Frontal cortex (tissue), 4 donors: ENCODE measurements at places on chromosomes 1 and 21. TPM values are rescaled to one million over a fixed set of nuclear protein-coding genes. Genes with fewer than 3 reads are reported as not detected.

The IARS2 gene
- 76.6 TPM for total RNA-seq

The LCE1A gene
- not detected for total RNA-seq

The OXCT2 gene
- total RNA-seq = 0.82 TPM

The CLDN8 gene
- total RNA-seq = not detected

- no peak for DNase-seq
Observed at GRCh38 chr1:230152999-230153398, 86.0 kb downstream of the GALNT2 start.

DNA sequence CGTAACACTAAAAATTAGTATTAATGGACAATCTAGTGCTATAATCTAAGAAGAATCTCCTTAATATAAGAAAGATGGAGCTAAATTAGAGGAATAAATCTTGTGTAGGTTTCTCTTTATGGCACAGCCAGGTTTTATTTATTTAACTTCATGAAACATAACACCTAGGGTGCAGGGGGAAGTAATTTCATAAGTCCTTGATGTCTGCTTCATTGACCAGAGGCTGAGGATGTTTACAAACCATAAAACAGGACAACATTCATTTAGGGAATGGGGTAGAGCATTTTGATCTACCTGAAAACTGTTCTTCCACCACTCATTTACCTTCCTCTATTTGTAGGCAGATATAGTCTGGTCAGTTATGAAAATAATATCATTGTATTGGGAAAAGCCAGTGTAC is 95.5 kb downstream of the NGF start:
- DNase-seq = no peak

- DNase-seq = no peak
Observed at GRCh38 chr1:236602171-236602570, 2.1 kb downstream of the HEATR1 start.

GRCh38 chr1:222181191-222181590 is 366.7 kb downstream of the HHIPL2 start:
- DNase-seq = no peak

DNA sequence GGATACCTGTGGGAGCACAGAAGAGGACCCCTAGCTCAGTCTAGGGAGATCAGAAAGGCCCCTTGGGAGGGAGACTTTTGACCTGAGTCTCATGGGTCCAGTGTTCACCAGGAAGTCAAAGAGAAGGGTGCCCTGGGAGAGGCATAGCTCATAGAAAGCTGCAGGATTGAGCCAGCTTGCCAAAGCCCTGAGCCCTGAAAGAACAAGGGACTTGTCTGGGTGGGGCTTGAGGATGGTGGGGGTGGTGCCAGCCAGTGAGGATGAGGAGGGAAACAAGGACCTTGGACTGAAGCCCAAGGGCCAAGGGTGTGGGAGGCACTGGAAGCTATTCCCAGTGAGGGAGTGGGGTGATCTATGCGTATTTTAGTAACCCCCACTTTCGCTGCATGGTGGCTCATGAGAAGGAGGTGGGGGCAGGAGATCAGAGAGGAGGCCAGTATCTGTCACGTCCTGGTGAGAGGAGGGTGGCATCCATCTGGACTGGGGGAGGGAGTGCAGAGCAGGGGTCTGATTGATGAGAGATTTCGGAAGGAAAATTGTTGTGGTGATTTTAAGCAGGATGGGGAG is 28.4 kb downstream of the DMBX1 start:
- DNase-seq = no peak

DNA sequence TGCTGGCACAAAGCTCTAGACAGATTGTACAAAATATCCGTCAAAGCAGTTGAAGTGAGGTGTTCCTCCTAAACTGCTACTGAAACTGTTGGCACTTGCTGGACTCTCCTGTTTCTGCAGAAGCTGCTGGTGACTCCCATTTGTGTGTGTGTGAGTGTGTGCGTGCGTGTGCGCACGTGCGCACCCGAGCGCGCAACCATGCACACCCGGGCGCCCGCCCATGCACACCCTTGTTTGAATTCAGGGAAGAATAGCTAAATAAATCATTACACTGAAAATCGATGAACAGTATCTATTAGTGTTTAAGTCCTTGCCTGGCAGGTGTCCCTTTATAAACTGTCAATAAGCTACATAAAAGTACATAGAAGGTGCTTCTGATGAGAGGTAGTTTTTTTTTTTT is 156.4 kb upstream of the B3GALT2 start:
- DNase-seq = no peak

DNA sequence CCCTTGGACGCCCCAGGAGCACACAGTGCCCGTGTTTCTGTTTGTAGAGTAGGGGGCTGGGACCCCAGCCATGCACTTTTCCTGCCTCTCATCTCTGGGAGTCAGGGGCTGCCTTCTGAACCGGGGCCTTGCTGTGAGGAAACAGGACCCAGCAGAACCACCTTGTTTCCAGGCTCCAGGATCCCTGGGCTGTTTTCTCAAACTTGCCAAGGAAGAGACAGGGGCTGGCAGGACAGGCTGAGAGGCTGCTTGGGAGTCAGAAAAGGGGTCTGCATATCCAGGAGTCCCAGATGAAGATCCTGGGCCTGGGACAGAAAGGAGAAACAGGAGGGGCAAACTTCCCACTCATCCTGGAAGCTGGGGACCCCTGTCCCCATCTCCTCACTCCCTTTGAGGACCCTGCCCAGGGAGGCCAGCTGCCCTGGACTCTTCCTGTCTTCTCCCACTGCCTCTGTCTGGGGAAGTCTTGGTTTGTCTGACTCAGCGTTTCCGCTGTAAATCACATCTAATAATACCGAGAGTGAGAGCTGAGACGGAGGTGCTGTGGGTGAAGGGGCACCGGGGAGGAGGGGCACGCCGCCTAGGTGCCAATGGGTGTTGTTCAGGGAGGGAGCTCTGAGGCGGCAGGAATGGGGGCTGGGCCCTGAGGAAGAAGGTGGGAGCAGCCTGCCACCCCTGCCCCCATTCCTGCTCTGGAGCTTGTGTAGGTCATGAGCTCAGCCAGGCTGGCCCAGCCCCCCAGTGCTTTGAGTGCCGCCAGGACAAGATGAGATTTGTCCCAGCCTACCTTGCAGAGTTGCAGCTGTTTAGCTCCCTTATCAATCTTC is 16.7 kb downstream of the POU3F1 start:
- no peak for DNase-seq

DNA sequence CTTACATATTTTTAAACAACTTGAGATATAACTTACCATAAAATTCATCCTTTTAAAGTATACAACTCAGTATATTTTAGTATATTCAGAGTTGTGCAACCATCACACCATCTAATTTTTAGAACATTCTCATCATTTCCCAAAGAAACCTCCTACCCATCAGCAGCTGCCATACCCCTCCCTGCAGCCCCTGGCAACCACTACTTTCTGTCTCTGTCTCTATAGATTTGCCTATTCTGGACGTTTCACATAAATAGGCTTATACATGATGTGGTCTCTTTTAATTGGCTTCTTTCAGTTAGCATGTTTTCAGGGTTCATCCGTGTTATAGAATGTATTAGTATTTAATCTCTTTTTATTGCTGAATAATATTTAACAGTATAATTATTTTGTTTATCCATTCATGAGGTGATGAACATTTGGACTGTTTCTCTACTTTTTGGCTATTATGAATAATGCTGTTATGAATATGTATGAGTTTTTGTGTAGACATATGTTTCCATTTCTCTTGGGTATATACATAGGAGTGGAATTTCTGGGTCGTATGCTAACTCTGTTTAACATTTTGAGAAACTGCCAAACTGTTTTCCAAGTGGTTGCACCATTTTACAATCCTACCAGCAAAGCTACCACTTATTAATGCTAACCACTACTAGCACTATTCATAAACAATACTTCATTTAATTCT is 29.5 kb downstream of the WDR26 start:
- DNase-seq = no peak

GRCh38 chr21:26448751-26449150 is 124.3 kb downstream of the CYYR1 start:
- DNase-seq = no peak

GRCh38 chr1:58412071-58412580 is 134.4 kb downstream of the OMA1 start:
- DNase-seq = no peak

GRCh38 chr1:23369335-23370013 is at the start of gene ZNF436:
ZNF436 (minus strand) TSS chr1:23369836; CDS start chr1:23368005, 1,831 bp downstream.
- DNase-seq = peak; percentile 46

DNA sequence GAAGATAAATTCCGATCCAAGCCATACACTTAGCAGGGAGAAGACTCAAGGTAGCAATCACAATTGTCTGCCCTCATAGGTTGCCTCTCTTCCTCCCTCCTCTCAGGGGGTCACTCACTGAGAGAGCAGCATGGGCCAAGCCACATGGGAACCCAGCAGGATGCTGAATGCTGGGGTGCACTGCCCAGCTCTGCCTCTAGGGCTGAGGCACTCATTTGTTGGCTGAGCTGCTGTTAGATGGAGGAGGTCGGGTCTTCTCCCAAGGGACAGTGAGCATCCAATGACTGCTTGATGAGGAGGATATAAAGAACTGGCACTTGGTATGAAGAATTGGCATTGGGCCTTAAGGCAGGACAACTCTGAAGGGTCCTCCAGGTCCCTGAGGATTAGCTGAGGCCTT is 418.8 kb downstream of the SIPA1L2 start:
- no peak for DNase-seq

- DNase-seq = no peak
Observed at GRCh38 chr1:4087530-4088420, 187.7 kb upstream of the C1orf174 start.

DNA sequence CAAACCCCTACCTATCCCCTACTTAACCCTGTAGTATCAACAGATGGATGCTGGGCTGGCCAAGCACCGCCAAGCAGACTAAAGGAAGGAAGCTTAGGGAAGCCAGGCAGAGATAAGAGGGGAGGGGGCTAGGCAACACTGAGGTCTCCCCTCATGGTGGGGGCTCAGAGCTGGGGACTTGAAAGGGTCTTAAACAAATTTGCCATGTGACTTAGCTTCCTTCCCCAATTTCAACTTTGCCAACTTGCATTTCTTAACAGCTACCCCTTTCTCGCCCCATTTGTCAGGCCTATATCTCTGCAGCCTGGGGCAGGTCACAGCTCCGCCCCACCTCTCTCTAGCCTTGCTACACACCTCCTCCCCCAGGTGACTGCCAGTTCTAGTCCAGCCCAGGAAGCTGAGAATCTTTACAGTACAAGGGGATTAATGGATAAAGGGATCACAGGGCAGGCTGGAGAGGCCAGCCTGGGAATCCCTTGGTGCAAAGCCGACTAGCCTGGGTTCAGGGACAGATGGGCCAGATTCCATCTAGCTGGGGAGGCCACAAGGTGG is 3.4 kb downstream of the KIF21B start:
- DNase-seq = no peak

DNA sequence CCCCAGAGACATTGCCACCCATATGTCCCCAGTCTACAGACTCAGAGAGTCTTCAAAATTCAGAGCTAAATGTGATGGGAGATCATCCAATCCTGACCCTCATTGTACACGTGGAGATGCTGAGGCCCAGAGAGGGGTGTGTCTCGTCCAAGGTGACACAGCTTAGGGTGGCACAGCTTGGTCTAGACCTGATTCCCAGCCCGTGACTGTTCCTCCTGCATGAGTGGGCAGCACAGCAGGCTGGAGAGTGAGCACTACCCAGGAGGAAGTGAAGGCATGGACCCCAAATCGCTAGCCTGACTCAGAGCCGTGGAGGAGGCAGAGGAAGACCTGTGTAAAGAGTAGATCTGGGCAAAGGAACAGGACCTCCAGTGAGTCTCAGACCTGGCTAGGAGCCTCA is 16.4 kb downstream of the S100A7 start:
- DNase-seq = no peak

DNA sequence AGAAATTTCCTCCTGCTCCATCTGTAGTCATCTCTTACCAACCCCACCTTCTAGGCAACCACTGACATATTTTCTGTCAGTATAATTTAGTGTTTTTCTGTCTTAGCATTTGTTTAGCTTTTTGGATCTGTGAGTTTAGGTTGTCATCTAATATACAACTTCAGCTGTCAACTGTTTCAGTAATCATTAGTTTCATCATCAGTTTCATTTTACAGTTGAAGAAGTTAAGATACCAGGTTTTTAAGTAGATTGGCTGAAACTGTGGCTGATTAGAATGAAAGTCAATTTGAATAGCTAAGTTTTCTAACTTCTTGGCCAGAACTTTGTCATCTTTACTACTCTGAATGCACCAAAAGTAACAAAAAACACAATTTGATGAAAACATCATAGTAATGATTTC is 1957.3 kb downstream of the NCAM2 start:
- no peak for DNase-seq

DNA sequence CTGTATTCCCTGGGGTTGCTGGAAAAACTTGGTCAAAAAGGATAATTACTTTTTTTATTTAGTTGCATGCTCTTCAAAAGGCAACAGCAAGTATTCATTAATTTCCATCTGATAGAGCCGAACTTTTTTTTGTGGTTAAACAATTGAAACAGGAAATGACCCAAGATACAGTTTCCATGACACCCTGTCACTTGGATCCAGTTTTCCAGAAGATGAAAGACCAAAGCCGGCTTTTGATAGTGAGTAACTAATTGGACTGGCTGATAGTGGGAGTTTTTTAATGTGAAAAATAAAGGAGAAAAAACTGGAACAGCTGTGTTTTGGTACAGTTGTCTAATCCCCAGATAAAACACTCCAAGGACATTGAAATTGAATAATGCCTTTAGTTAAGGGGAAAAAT is 33.0 kb downstream of the CACHD1 start:
- no peak for DNase-seq
